ENCODE measurements at places on chromosomes 13 and 19.

DNA sequence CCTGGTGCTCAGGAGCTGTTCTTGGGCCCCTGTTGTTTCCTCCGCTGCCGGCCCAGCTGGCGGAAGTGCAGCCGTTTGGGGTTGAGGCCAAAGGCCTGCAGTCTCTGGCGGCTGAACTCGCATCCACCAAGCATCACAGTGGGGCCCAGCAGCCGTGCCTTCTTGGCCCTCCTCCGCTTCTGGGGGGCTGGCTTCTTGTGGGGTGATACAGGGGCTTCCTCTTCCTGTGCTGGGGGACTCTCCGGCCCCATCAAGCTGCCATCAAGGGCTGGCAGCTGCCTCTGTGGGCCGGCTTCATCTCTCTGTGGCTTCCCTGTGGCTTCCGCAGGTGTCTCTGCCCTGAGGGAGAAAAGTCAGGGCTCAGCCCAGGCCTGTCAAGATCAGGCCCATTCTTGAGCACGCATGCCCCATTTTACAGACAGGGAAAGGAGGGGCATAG is 10.3 kb downstream of the ATG4D start:
- DNase-seq: peak; percentile 95

- DNase-seq: no peak
Observed at GRCh38 chr13:111058796-111059506, 56.2 kb upstream of the ARHGEF7 start.

- DNase-seq: no peak
Observed at GRCh38 chr19:362154-362553, 17.6 kb upstream of the MIER2 start.

DNA sequence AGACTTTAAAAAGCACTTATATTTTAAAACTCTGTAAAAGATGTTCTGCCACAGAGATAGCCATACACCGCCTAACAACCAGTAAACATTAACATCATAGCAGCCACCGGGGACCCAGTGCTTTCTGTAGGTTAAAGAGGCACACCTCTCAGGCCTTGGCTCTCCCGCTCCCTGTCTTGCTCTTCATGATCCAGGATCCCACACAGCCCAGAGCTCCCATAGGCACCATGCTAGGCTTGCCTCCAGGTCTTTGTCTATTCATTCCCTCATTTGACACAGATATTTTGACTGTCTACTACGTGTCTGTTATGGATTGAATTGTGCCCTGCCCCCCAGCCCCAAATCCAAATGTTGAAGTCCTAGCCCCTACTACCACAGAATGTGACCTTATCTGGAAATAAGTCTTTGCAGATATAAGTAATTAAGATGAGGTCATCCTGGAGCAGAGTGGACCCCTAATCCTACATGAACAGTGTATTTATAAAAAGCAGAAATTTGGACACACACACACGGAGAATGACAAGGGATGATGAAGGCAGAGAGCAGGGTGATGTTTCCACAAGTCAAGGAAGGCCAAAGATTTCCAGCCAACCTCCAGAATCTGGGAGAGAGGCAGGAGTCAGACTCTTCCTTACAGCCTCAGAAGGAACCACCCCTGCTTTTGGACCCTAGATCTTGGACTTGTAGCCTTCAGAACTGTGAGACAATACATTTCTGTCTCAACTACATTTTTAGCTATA is 272.6 kb downstream of the DNAJC15 start:
- DNase-seq: no peak

- peak; percentile 56 for DNase-seq
Observed at GRCh38 chr13:94617389-94618000, 15.8 kb downstream of the GPR180 start.

DNA sequence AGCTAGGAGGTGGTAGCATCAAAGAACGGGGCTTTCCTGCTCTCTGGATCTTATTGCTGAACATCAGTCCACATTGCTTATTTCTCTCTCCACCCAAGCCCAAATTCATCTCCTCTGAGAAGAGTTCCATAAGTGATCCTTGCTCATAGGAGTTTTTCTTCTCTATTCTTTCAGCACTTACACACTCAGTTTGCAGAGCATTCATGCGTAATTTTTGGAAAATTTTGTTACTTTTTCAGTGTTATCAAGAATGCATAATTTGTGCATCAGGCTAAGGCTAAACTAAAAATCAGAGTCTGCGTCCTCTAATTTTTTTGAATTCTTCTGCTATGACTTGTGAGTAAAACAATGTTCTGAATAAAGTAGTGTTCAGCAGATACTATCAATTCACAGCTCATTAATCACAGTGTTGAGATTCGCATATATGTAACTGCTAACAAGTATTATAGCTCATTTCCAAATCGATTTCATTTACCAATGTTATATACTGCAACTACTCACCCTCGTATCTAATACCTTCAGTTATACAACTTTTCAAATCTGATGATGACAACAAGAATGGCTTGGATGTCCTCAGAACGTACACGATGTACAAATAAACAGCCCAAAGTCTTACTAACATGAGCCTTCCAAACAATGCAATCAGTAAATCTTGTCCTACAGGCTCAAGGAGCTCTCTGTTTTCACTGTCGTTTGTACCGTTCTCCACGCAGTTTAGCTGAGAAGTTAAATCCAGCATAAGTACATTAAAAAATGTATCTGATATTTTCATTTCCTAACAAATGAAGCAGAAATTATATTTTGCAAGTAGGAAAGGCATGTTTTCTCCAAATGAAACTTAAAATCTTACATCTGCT is 36.4 kb upstream of the STARD13 start:
- DNase-seq: no peak

GRCh38 chr13:102903659-102904407 is 58.0 kb downstream of the ERCC5 start:
- DNase-seq: no peak

- no peak for DNase-seq
Observed at GRCh38 chr13:64910096-64910495, 2320.0 kb downstream of the PCDH9 start.

DNA sequence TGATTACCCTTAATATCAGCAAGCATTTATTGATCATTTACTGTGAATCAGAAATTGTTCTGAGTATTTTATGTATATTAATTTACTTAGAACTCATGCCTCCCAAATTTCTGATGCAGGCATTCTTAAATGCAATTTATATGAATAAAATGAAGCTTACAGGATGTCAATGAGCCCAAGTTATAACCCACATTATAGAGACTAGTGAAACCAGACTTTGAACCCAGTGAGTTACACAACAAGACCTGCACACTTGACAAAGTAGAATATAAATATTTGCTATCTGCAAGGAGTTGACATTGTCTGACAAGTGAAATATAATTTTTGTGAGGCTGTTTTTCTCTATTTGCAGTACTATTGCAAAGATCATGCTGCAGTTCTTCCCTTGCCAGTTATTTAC is 656.0 kb downstream of the GPC5 start:
- DNase-seq: no peak

DNA sequence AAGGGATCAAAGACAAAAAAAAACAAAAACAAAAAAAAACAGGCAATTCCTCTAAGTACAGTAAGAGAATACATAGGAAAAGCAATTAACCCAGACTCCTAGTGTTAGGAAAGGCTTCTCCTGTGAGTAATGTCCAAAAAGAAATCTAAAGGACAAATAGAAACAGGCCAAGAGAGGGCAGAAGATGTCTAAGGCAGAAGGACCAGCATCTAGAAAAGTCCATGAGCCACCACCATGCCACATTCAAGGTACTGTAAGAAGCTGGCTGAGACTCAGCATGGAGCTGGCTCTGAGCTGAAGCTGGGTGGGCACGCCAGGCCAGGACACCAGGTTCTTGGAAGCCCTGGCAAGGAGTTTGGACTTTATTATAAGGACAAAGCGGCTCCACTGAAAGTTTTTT is 118.1 kb upstream of the FRY start:
- no peak for DNase-seq
